Lung microvascular endothelial cell (primary cell): ENCODE measurements at places on chromosomes 5 and 9. TPM values are rescaled to one million over a fixed set of nuclear protein-coding genes. Genes with fewer than 3 reads are reported as not detected.

ANKRD18B gene
- total RNA-seq: under 0.01 and 0.22 TPM in 2 replicates

- DNase-seq: no peak
Observed at GRCh38 chr9:133701321-133701980, 36.7 kb downstream of the SARDH start.

- DNase-seq: no peak
Observed at GRCh38 chr5:6166698-6167394, 211.5 kb downstream of the MED10 start.

GRCh38 chr9:3898461-3899218 lies 372.8 kb upstream of the RFX3 start:
- no peak for DNase-seq
